Left hindlimb (tissue), 1 donor: ENCODE measurements at places on chromosomes 7 and 10.

DNA sequence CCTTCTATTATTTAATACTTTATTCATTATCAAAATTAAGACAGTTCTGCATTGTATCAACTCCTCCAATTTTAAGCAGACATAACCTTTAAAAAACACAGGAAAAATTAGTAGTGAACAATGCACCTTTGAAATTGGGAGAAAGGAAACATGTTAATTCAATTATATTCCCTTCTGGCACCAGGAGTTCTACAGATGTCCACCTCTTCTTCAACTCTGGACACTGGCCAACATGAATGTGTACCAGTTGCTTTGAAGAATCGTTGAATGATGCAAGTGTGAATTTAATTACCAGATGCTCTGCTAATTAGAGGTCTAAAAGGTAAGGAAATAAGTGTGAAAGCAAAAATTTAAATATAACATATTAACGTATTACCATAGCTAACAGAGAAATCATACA lies 206.7 kb upstream of the IGFBP3 start:
- DNase-seq = no peak

GRCh38 chr10:53022611-53023088 lies 250.1 kb upstream of the MBL2 start:
- DNase-seq = no peak

GRCh38 chr10:83990126-83990525 lies 149.2 kb upstream of the GHITM start:
- DNase-seq = no peak

GRCh38 chr10:8463853-8464252 lies 409.4 kb downstream of the GATA3 start:
- DNase-seq = no peak

DNA sequence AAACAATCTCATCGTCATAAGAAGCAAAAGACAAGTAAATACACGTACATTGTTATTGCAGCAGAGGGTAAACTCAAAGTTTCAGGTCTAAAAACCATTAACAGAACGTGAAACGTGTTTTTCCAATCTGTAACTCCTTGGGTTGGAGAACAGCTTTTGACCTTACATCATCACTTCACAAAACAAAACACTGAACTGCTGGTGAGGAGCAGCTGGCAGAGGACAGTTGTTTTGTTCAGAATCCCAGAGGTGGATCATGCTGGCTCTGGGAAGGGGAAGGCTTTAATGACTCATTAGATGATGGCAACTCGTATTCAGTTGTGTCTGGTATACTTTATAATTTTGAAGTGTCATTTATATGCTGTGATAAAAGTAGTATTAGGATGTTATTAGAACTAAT lies 923.0 kb upstream of the CELF2 start:
- DNase-seq = no peak

DNA sequence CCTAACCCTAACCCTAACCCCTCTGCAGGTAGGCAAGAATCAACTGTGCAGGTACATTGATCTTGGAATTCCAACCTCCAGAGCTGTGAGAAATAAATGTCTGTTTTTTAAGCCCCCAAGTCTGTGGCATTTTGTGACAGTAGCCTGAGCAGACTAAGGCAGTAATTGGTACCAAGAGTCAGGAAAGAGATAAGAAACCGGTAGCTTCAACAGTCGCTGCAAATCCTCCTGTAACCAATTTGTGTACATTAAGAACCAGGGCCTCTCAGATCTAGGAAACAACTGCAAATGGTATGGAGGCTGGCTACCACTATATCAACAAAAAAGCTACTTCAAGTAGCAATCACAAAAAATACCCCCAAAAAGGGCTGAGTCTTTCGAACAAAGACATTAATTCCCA lies 67.3 kb downstream of the DOCK4 start:
- no peak for DNase-seq

- no peak for DNase-seq
These were observed 44.1 kb downstream of the C10orf105 start for GRCh38 chr10:71675295-71675970.

- no peak for DNase-seq
These were observed 382.7 kb downstream of the RPS24 start for GRCh38 chr10:78416031-78417011.

GRCh38 chr10:26714415-26715136 lies 17.1 kb downstream of the PDSS1 start:
- DNase-seq = no peak

- DNase-seq = no peak
These were observed 27.1 kb upstream of the ZNF107 start for GRCh38 chr7:64638822-64639221.

- no peak for DNase-seq
These were observed 78.1 kb upstream of the CYTH3 start for GRCh38 chr7:6350433-6351058.

- no peak for DNase-seq
These were observed 229.2 kb downstream of the WDR11 start for GRCh38 chr10:121080281-121080891.
